Stimulated activated CD8-positive, alpha-beta memory T cell treated with anti-CD3 and anti-CD28 coated beads, Interleukin-2, amount 100 ng/mL, for 1 hour (primary cell): ENCODE measurements at places on chromosomes 11 and 22.

DNA sequence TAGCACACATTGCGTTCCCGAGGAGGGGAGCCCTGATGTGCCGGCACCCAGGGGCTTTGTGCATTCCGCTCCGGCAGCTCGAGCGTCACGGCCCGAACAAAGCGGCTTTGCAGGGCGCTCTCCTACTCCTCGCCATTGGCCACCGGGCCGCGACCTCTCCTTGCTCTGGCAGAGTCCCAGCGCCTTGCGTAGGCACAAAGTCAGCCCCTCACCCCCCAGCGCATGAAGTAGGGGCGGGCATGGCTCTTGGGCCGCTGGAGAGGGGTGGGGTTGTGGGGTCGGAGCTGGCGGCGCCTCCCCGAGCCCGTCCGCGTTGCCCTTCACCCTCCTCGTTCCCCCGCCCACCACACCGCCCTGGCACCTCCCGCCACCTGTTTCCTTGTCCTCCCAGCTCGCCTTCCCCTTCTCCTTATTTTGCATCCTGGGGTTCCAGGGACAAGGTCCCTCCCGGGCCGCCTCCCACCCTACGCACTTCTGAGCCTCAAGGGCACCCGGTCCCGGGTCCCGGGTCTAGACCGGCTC lies 753 bp upstream of the PPARA start:
- DNase-seq, result no peak

- DNase-seq, result no peak
Measured at GRCh38 chr11:12456651-12457579, 79.5 kb downstream of the PARVA start.

GRCh38 chr11:40338739-40339138 lies 1120.7 kb downstream of the LRRC4C start:
- DNase-seq, result no peak

DNA sequence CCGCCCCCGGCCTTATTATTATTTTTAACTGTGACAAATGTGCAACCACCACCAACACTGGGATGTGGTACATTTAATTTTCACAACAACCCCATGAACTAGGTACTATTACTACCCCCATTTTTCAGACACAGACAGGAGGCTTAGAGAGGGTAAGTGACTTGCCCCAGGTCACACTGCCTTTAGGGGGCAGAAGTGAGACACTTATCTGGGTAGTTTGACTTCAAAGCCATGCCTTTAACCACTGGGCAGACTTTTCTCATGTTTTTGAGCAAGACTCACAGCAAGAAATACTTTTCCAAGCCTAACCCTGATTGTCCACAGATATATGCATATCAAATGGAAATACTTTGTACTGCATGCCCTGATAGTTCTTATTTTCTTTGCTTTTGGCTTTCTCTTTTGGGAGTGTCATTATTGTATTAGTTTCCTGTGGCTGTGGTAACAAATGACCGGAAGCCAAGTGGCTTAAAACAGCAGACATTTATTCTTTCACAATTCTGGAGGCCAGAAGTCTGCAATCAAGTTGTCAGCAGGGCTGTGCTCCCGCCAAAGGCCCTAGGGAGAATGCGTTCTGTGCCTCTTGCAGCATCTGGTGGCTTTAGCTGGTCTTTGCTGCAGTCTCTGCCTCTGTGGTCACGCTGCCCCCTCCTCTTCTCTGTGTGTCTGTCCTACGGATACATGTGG lies 110.8 kb downstream of the GRIK4 start:
- no peak for DNase-seq

- DNase-seq, result no peak
Measured at GRCh38 chr11:111307472-111308108, 9.2 kb downstream of the POU2AF3 start.

- DNase-seq, result no peak
Measured at GRCh38 chr11:11036185-11036847, 178.5 kb upstream of the ZBED5 start.
